WTC11 (cell line): ENCODE measurements at places on chromosomes 3 and 15. TPM values are rescaled to one million over a fixed set of nuclear protein-coding genes. Genes with fewer than 3 reads are reported as not detected.

DNA sequence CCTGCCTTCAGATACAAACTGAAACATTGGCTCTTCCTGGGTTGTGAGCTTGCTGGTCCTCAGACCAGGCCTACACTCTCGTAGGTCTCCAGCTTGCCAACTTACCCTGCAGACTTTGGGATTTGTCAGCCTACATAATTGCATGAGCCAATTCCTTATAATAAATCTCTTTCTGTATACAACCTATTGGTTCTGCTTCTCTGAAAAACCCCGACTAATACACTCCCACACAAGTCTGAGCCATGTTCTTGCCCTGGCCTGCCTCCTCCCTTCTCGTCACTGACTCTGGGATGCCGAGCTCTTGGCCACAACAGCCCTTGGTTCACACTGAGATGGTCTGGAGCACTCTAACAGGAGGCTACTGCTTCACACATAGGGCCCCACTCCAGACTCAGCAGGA lies 9.5 kb downstream of the CYP19A1 start:
- H3K4me1 ChIP-seq = no peaks in the 10 kb centered on the region
- no peak overlapping the region for H3K27ac ChIP-seq
- H3K4me3 ChIP-seq = no peak overlapping the region
- H3K27me3 ChIP-seq = peaks cover 16% of the 10 kb centered on the region

DNA sequence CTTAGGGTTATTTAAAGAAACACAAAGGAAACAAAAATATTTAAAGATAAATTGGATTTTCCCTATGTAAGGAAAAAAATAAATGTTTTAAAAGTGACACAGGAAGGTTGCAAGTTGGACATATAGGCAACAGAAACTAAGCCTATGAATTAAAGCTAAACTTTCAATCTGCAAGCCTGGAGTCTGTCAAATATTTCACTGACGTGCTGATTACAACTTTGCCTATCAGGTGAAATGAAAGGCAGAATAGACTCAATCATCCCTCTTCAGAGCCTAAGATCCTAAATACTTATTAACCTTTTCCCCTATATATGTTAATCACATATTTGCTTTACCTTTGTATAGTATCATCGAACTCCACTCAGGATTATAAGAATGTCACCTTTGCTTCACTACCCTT lies 1068.0 kb upstream of the ALCAM start:
- peaks cover 14% of the 10 kb centered on the region for H3K4me1 ChIP-seq
- no peak for DNase-seq
- H3K4me3 ChIP-seq = no peak overlapping the region
- H3K27ac ChIP-seq = no peak overlapping the region

DNA sequence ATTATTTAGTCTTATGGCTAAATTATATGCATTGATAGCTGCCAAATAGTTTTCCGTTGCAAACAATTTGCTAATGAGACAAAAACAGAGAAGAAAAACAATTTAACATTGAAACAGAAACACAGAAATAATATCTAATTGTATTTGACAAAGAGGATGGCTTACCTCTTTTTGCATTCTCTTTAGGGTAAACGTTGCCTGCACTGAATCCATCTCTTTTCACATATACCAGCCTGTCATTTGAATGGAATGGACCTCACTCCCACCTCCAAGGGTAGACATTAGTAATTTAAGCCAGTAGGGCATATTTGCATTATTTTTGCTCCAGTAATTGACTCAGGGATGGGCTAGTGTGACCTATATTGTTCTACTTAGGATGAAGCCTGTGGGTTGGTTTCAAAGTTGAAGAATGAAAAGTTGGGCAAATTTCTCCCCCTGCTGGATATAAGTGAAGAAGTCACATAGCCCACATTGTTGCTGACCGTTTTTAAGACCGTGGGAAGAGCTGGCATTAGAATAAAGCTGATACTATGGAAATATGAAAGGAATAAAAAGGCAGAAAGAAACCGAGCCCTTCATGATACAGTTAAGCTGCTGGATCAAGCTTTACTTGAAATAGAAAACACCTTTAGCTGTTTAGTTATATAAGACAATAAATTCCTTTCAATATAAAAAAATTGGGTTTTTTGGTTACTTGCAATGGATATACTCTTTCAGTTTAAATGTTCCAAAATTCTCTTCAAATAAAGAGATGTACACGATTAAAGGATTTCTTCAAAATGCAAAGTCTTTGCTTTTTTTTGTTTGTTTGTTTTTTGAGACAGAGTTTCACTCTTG lies 26.9 kb downstream of the PIERCE2 start:
- H3K4me3 ChIP-seq = no peak overlapping the region
- no peak for DNase-seq
- no peak overlapping the region for H3K27ac ChIP-seq
- H3K27me3 ChIP-seq = no peaks in the 10 kb centered on the region

- no peak for DNase-seq
- H3K4me1 ChIP-seq = 0 out of 2 replicates have a peak, but pooled peaks cover 3% of the 10 kb centered on the region
- H3K4me3 ChIP-seq = no peak overlapping the region
- H3K36me3 ChIP-seq = peaks cover 47% of the 10 kb centered on the region
Observed at GRCh38 chr3:183762304-183762703, 63.1 kb downstream of the MAP6D1 start.

- DNase-seq = no peak
- H3K27me3 ChIP-seq = no peaks in the 10 kb centered on the region
- H3K36me3 ChIP-seq = peaks cover 27% of the 10 kb centered on the region
- peak overlapping the region; percentile 100 for H3K27ac ChIP-seq
Observed at GRCh38 chr15:40695469-40695890, 506 bp downstream of the RAD51 start.

GRCh38 chr3:156615592-156616173 lies 58.7 kb upstream of the TIPARP start:
- no peak for DNase-seq
- no peaks in the 10 kb centered on the region for H3K36me3 ChIP-seq
- H3K4me3 ChIP-seq = no peak overlapping the region
- no peaks in the 10 kb centered on the region for H3K27me3 ChIP-seq
- no peak overlapping the region for H3K27ac ChIP-seq

DNA sequence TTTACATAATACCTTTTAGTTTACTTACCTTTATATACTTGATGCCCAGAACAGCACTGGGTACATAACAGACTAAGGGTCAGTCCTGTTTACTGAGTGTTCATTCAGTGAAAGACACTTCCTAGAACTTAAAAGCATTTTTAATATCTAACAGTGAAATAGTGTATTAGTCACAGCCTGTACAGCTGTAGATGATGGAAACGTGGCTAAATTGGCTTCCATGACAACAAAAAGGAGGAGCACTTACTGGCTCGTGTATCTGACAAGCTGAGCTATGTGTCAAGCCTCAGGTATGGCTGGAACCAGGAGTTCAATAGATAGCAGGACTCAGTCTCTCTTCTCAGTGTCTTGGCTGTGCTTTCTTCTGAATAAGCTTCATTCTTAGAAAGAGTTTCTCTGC lies 40.2 kb downstream of the CMTM8 start:
- H3K27ac ChIP-seq = no peak overlapping the region
- DNase-seq = no peak
- H3K36me3 ChIP-seq = no peaks in the 10 kb centered on the region
- H3K4me1 ChIP-seq = peaks cover 9% of the 10 kb centered on the region; the same call in 1 of the 2 replicates
- no peaks in the 10 kb centered on the region for H3K27me3 ChIP-seq

GRCh38 chr3:40847551-40847992 lies 322.8 kb downstream of the ZNF621 start:
- no peaks in the 10 kb centered on the region for H3K27me3 ChIP-seq
- H3K4me1 ChIP-seq = peaks cover 43% of the 10 kb centered on the region
- H3K4me3 ChIP-seq = no peak overlapping the region
- peak overlapping the region; percentile 91 for H3K27ac ChIP-seq
- DNase-seq = peak; percentile 68

GRCh38 chr3:79953591-79954101 lies 185.8 kb upstream of the ROBO1 start:
- no peaks in the 10 kb centered on the region for H3K27me3 ChIP-seq
- no peak overlapping the region for H3K4me3 ChIP-seq
- H3K27ac ChIP-seq = no peak overlapping the region

The SERINC4 gene
- 0.09 to 0.16 TPM in 2 of 3 replicates, not detected in the other for total RNA-seq

The SLC30A4 gene
- 0.04 to 0.05 TPM in 2 of 3 replicates, not detected in the other for total RNA-seq

The RBP2 gene
- total RNA-seq = not detected in 3 replicates

The BNC1 gene
- 0.11 TPM in 1 of 3 replicates, not detected in the others for total RNA-seq
